A549 treated with ZK216348 at 1 μM for 4 hours (cell line): ENCODE measurements at places on chromosomes 5 and 9. TPM values are rescaled to one million over a fixed set of nuclear protein-coding genes. Genes with fewer than 3 reads are reported as not detected.

The CTNNAL1 gene
- total RNA-seq, result 42.6 to 64.7 TPM (median 51.1 TPM) in 5 replicates

The HAPLN1 gene
- not detected in 5 replicates for total RNA-seq

The SLC6A7 gene
- 0.04 TPM in 2 of 5 replicates, not detected in the others for total RNA-seq

The RASGRF2 gene
- total RNA-seq, result 1.6 to 2.3 TPM (median 2.0 TPM) in 5 replicates

The PLPP7 gene
- total RNA-seq, result not detected in 5 replicates

The FOXD4 gene
- 0.34 to 0.94 TPM (median 0.49 TPM) in 5 replicates for total RNA-seq

The SLC25A48 gene
- 0.22 TPM in 1 of 5 replicates, not detected in the others for total RNA-seq

The CDKN2B gene
- total RNA-seq, result not detected in 5 replicates

The ACOT12 gene
- not detected in 5 replicates for total RNA-seq

The GFPT2 gene
- total RNA-seq, result 41.3 to 62.8 TPM (median 57.6 TPM) in 5 replicates

The NR5A1 gene
- total RNA-seq, result 0.09 TPM in 1 of 5 replicates, not detected in the others

The MUSK gene
- not detected in 5 replicates for total RNA-seq

The DAB2 gene
- total RNA-seq, result 8.5 to 12.0 TPM (median 10.4 TPM) in 5 replicates

The CTXN3 gene
- total RNA-seq, result not detected in 5 replicates

The ANKRD34B gene
- total RNA-seq, result 0.06 to 0.31 TPM (median 0.25 TPM) in 4 of 5 replicates, not detected in the other

The ST6GALNAC6 gene
- 19.1 to 27.6 TPM (median 21.0 TPM) in 5 replicates for total RNA-seq

The CER1 gene
- not detected in 5 replicates for total RNA-seq

The IFNW1 gene
- total RNA-seq, result not detected in 5 replicates

The LOX gene
- total RNA-seq, result 0.76 to 1.7 TPM (median 1.4 TPM) in 5 replicates
